Muscle of leg (tissue), 16 donors: ENCODE measurements at places on chromosomes 7 and 10.

- DNase-seq: peak; percentile 76
These were observed 10.3 kb upstream of the HSPB1 start for GRCh38 chr7:76292213-76292573.

- no peak for DNase-seq
These were observed 754.2 kb downstream of the GRID1 start for GRCh38 chr10:85612378-85612775.

DNA sequence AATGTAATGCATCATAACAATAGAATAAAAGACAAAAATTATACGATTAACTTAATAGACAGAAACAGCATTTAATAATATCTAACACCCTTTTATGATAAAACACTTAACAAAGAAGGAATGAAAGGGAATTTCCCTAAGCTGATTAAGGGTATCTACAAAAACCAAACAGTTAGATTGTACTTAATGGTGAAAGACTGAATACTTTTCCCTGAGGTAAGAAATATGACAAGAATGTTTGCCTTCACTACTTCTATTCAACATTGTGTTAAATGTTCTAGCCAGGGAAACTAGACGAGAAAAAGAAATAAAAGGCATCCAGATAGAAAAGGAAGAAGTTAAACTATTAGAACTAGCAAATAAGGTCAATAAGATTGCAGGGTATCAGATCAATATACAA, 276.9 kb downstream of the BAMBI start:
- DNase-seq: no peak

GRCh38 chr10:127990846-127991542, 84.1 kb downstream of the PTPRE start:
- peak; percentile 38 for DNase-seq

DNA sequence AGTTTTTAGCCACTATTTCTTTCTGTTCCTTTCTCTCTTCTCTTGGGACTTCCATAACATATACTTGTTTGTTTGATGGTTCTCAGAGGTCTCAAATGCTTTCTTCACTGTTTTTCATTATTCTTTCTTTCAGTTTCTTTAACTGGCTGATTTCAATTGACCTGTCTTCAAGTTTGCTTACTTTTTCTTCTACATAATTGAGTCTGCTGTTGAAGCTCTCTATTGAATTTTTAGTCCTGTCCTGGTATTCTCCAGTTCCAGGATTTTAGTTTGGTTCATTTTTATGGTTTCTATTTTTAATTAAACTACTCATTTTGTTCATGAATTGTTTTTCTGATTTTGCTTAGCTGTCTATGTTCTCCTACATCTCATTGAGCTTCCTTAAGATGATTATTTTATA, 1305.3 kb upstream of the CELF2 start:
- DNase-seq: no peak

- DNase-seq: no peak
These were observed 365.7 kb upstream of the SEMA3C start for GRCh38 chr7:81284576-81284975.

DNA sequence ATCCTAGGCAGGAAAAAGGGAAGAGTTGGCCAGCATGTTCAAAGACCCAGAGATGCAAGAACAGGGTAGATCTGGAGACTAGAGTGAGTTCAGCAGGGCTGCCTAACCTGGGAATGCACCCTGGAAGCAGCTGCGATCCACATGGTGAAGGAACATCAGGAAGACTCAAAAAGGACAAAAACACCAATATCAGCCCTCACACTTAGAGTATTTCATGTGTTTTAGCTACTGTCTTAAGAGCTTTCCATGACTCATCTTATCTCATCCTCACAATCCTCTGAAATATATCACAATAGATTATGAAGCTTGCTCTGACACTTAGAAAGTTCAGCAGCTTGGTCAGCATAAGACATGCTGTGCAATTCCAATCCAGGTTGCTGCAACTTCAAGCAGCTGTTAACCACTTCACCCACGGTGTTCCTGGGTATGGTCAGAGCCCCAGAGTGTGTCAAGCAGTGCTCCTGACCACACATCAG, 380.9 kb downstream of the PARD3 start:
- peak; percentile 69 for DNase-seq

GRCh38 chr7:50147951-50148808, 55.1 kb upstream of the ZPBP start:
- peak; percentile 12 for DNase-seq

DNA sequence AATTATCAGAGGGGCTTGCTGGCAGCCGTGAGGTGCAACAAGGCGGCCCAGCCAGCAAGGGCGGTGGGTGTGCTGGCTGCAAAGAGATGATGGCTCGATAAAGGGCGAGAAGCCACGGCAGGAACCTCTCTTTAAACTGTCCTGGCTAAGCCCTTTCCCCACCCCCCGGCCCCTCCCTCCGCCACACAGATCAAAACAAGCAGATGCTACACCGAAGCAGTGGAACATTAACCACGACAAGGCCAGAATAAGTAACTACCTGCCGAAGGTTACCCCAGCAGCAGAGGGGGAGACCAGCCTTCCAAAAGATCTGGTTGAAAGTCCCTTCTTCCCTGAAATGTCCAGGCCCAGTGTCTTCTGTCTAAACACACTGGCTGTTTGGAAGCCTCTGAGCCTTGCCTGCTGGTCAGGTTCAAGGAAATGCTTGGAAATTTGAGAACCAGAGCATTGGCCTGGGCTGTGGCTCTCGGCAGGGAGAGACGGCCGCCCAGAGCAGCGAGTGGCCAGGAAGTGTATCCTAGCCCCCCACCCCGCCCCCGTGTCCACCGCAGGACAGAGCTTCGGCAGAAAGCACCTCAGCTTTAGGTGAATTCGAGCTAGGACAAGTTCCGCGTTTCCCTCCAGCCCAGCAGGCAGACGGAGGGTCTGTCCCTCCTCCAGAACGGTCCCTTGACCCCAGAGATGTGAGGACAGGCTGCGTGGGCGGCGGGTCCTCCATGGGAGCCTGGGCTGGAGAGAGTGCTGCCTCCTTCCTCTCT, 2.1 kb downstream of the FAM20C start:
- peak; percentile 64 for DNase-seq

DNA sequence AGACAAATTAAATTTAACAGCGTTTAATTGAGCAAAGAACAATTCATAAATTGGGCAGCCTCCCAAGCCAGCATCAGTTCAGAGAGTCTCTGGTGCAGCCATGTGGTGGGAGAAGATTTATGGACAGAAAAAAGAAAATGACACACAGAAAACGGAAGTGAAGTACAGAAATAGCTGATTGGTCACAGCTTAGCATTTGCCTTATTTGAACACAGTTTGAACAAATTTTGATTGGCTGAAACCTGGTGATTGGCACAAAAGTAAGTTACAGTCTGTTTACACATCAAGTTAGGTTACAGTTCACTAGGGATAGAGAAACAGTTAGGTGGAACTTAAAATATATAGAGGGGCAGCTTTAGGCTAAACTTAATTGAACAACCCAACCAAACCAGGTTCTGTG, 720.1 kb downstream of the TYW1 start:
- peak; percentile 28 for DNase-seq

GRCh38 chr10:49292565-49293207, 6.3 kb upstream of the C10orf71 start:
- no peak for DNase-seq
